ENCODE measurements at places on chromosomes 2 and 18.

- DNase-seq, result no peak
These were observed 1.8 kb upstream of the SALL3 start for GRCh38 chr18:78977637-78978348.

GRCh38 chr2:145601361-145601925 lies 1081.5 kb upstream of the ZEB2 start:
- no peak for DNase-seq

- DNase-seq, result no peak
These were observed 168.0 kb downstream of the CERS6 start for GRCh38 chr2:168624028-168624427.

DNA sequence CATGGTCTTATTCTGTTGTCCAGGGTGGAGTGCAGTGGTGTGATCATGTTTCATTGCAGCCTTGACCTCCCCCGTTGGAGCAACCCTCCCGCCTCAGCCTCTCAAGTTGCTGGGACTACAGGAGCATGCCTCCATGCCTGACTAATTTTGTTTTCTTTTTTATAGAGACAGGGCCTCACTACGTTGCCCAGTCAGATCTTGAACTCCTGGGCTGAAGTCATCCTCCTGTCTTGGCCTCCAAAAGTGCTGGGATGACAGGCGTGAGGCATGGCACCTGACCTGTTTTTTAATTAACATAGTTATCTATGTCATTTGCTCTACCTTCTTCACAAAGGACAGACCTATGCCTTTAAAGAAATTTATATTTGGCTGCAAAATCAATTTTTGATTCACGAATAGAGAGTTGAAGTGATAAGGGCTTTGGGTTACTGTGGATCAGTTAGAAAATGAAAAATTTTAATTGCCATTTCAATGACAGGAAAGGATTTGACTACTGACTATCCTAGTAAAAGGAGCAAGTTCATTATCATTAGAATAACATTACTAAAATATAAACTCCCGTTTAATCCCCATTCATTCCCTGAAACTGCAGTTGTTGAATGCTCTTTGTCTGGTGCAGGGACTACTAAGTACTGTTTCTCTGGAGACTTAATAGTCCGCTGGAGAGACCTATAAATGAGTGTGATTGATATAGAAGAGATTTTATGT lies 3.7 kb downstream of the RNF138 start:
- DNase-seq, result no peak

- DNase-seq, result peak; percentile 65
These were observed 18.5 kb upstream of the CCDC93 start for GRCh38 chr2:118032169-118033013.

GRCh38 chr2:190478572-190479195 lies 55.8 kb downstream of the NEMP2 start:
- no peak for DNase-seq

- peak; percentile 58 for DNase-seq
These were observed 721 bp downstream of the ADAM17 start for GRCh38 chr2:9554921-9555296.

DNA sequence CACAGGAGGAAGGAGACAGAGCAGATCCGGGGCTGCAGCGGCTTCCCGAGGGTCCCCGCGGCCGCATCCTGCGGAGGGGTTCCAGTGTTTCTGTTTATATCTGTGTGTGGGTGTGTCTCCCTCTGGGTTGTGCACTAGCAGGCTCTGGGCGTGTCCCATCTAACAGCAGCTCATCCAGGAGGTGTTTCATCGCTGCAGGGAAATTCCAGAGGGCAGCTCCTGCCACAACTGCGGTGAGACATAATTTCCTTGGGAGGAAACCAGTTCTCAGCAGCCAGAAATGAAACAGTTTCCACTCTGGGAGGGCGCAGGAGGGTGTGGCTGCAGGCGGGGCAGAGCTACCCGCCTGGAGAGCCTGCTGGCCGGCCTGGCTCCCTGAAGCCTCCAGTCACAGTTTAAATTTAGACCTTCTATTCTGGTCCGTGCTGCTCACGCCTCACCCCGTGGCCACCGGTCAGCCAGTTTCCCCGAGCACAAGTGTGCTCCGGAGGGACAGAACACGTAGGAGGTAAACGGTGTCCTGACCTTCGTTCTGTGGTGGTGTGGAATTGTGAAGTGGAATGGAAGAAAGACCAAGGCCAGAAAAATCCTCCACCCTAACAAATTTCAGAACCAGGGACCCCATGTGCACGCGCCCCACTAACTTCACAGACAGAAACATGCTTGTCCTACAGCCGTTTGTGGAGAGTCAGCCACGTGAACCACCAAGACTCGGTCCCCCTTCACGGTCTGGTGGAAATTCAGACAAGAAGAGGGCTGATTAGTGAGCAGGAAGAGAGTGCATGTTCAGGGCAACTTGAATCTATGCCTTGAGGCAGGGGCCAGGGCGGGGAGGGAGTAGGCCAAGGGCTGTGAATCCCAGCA lies 50.2 kb downstream of the TEX44 start:
- DNase-seq, result peak; percentile 58

DNA sequence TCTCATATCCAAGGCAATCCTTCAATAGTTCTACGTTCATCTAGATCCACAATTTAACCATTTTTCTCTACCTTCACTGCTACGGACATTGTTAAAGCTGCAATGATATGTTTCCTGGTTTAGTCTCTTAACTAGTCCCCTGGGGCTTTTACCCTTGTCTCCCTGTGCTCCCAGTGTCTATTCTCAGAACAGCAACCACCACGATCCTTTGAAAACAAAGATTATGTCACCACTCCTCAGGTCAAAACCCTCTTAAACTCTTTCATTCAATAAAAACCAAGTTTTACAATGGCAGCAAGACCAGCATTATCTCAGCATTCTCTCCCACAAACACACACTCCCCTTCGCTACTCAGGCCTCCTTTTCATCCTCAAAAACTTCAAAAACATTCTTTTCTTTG lies 298.2 kb upstream of the CHST9 start:
- no peak for DNase-seq

DNA sequence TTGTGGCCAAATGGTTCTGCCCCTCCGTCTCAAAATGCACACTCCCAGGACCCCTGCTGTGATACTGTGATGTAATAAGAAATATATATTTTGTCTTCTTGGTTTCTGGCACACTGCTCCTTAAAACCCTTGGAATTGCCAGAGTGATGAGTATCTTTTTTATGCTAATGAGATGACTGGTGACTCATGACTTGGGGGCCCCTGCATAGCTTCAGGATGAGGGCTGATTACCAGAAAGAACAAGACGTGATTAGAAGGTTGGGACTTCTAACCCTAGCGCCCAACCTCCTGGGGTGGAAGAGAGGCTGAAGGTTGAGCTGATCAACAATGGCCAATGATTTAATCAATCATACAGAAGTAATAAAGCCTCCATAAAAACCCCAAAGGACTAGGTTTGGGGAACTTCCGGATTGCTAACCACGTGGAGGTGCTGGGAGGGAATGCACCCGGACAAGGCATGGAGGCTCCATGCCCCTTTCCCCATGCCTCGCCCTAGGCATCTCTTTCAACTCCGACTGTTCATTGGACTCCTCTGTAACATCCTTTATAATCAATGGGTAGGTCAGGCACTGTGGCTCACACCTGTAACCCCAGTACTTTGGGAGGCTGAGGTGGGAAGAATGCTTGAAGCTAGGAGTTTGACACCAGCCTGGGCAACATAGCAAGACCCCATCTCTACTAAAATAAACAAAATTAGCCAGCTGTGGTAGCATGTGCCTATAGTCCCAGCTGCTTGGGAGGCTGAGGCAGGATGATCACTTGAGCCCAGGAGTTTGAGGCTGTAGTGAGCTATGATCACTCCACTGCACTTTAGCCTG lies 89.1 kb downstream of the HS1BP3 start:
- no peak for DNase-seq

GRCh38 chr2:106566050-106566449 lies 78.9 kb downstream of the CD8B2 start:
- DNase-seq, result no peak

- no peak for DNase-seq
These were observed 72.0 kb downstream of the RIF1 start for GRCh38 chr2:151481744-151482143.

GRCh38 chr2:232626584-232626983 lies 6.8 kb upstream of the EFHD1 start:
- DNase-seq, result no peak

- no peak for DNase-seq
These were observed 35.1 kb upstream of the YWHAQ start for GRCh38 chr2:9665898-9666297.

- DNase-seq, result peak; percentile 60
These were observed 23.6 kb upstream of the SLC9A4 start for GRCh38 chr2:102449370-102449974.

DNA sequence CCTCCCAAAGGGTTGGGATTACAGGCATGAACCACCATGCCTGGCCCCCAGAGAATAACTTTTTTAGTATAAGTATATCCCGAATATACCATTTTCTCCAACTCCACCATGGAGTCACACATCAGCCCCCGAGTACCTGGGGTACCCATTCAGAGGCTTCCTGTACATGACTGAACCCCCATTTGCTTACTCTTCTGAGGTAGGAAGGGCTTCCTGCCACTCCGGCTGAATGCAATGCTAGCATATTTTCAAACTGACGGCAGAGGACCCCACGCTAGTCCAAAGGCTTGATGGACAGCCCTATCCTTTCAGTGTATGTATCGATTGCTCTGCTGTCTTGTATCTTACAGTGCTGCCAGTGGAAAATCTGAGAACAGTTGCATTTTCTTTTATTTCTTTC lies 220.6 kb upstream of the SH3BP4 start:
- no peak for DNase-seq
